CD4-positive, alpha-beta T cell treated with Interleukin-17A for 1 hour (primary cell): ENCODE measurements at places on chromosomes 3 and 15.

- no peak for DNase-seq
These were observed 837.6 kb upstream of the DPPA4 start for GRCh38 chr3:110174908-110175307.

DNA sequence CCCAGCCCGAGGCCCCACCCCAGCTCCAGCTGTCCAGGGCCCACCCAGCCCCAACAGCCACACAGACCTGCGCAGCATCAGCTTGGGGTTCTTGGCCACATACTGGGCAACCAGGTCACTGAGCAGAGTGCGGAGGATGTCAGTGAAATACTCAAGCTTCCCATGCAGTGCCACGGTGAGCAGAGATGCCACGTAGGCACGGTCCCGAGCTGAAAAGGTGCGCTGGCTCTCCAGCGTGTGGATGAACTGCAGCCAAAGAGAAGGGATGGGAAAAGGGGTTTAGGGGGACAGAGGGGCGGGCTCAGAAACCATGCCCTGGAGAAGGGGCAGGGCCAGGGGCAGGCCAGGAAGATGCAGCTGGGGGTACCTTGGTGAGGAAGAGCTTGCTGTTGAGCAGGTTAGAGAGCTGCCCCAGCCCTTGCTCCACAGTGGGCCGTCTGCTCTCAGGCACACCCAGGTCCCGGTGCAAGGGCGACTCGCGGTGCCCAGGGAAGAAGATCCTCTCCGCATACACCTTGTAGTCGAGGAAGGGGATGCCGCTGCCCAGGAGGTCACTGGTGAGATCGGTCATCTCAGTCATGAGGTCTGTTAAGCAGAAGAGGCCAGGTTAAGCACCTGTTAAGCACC is 17.4 kb downstream of the PLXNB1 start:
- no peak for DNase-seq

DNA sequence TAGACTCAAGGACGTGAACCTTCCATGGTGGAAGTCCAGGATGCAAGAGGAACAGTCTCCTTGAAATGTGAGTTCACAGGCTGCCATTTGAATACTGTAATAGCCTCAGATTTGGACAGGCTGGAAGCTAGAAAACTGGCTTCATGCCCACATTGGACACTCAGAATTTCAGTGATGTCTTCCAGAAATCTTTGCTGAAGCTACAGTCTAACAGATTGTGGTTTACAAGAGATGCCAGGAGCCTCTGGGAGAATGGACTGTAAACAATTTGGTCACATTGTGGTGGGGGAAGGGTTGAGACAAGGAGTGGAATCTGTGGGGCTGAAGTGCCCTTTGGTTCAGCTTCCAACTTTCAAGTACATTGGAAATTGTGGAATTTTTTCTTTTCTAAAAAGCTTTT is 252.0 kb upstream of the PROK2 start:
- DNase-seq, result no peak

DNA sequence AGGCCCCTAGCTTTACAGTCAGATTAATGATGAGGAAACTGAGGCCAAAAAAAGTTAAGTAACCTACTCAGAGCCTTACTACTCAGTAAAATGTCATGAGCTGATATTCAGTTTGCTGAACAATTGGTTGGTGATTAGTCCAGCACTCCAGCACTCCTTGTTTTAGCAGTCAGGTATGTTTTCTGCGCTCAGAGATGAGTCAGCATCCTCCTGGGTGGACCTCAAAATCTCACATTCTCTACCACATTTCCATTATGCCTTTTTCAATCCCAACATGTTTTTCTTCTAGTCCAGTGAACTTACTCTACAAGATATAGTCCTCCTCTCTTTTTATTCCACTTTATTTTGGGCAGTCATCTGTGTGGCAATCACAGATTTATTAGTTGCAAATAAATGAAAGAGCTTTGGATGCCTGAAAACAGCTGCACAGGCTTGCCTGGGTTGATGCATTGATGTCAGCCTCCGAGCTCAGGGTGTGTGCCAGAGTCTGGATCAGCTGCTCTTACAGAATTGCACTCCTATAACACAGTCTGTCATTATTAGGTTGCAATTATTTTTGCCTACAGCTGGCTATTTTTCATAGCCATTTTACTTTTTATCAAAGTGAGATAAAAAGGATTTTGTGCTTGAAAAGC is 133.2 kb downstream of the ARPP21 start:
- DNase-seq, result no peak

- no peak for DNase-seq
These were observed 44.1 kb downstream of the HCN4 start for GRCh38 chr15:73324496-73325170.

DNA sequence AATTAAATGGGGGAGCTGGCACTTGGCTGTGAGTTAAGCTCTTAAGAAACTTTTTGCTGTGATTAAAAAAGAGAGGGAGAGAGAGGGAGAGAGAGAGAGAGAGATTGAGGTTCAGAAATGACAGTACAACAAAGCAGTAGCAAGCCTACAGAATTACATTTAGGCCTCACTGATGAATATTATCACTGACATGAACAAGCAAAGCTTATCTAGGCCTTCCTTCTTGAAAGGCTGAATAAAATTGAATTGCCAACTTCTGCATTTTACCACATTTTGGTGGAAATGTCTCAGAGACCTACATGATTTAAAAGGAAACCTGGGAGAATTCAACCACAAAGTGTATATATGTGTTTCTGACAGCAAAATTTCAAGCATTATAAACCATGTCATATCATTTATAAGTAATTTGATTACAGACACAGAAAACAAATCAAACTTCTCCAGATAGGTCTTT is 530.8 kb downstream of the SOX2 start:
- no peak for DNase-seq

DNA sequence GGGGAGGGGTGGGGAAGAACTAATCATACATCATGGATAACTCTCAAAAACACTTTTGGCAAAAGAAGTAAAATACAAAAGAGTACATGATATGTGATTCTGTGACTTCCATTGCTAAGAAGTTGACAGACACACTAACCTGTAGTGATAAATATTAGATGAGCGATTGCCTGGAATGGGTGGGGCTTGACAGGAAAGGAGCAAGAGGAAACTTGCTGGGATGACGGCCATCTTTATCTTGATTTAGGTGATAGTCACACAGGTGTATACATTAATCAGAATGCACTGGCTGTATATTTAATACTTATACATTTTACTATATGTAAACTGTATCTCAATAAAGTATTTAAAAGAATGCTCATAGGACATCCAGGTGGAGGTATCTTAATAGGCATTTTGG is 13.1 kb downstream of the PARL start:
- DNase-seq, result no peak

- peak; percentile 36 for DNase-seq
These were observed 1.4 kb downstream of the LYSMD2 start for GRCh38 chr15:51736069-51736468.

- peak; percentile 74 for DNase-seq
These were observed at the start of gene FAIM for GRCh38 chr3:138608322-138609135. Gene FAIM (plus strand): TSS chr3:138608771. CDS start chr3:138619727, 10,956 bp downstream.

GRCh38 chr15:62975515-62975914 is 67.0 kb upstream of the TPM1 start:
- no peak for DNase-seq

GRCh38 chr3:156843071-156843808 is 17.1 kb downstream of the LEKR1 start:
- no peak for DNase-seq

DNA sequence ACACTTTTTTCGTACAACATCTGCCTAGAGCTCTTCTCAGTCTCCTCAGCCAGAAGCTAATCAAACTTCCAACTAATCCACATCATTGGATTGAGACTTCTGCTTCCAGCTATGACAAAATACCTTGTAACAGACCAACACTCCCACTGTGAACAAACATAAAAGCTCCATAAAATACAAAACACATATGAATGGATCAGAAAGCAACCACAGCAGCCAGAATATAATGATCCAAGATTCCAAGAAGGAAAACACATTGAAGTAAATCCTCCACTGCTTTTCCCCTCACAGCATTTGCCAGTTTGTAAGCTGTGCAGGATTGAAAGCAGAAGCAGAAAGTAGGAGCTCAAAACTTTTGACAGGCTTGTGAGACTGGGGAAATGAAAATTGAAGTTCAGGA is 863.2 kb downstream of the TUSC7 start:
- no peak for DNase-seq

GRCh38 chr3:191026746-191027145 is 164.3 kb upstream of the GMNC start:
- no peak for DNase-seq

DNA sequence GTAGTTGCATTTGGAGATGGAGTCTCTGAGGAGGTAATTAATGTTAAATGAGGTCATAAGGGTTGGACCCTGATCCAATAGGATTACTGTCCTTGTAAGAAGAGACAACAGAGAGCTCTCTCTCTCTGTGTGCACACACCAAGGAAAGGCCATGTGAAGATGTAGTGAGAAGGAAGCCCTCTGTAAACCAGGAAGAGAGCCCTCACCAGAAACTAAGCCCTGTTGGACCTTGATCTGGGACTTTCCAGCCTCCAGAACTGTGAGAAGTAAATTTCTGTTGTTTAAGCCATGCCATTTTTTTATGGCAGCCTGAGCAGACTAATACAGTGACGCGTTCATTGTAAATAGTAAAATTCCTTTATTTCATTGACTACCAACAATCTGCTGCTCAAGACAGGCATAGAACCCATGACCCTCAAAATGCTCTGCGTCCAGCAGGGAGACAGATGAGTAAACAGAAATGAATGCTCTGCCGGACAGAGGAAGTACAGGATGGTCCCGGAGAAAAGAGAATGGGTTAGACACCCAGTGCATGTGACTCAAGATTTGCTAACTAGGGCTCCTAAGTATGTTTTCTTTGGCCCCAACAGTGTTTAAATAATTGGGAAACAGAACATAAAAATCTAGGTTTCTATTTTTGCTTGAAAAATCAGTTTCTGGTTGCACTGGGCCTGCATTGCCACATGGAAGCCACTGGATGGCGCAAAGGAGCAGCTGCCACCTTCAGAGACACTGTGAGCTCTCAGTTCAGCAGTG is 37.9 kb upstream of the TNFAIP8L3 start:
- no peak for DNase-seq

DNA sequence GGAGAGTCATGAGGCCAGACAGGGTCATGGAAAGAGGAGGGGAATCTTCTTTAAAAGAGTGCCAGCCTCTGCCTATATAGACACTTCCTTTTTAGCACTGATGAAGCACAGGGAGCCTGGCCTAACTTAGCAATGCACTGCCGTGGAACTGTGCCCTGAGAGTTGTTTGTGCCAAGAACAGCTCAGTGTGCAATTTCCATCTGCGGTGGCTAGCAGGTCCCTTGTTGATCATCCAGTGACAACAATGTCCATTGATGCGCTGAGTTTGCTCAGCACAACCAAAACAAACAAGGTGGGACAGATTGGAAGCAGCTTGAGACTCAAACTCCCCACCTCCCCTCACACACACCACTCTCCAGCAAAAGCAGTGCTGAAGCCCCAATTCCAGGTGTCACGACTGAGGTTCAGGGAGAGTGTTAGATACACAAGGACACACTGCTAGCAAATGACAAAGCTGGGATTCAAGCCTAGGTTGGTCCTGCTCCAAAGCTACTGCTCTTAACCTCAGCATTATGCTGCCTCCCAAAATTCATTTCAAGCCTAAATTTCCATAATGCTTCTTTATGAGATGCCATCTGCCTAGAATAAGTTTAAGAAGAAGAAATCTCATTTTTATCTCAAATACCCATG is 316.6 kb upstream of the UBE2E2 start:
- no peak for DNase-seq

DNA sequence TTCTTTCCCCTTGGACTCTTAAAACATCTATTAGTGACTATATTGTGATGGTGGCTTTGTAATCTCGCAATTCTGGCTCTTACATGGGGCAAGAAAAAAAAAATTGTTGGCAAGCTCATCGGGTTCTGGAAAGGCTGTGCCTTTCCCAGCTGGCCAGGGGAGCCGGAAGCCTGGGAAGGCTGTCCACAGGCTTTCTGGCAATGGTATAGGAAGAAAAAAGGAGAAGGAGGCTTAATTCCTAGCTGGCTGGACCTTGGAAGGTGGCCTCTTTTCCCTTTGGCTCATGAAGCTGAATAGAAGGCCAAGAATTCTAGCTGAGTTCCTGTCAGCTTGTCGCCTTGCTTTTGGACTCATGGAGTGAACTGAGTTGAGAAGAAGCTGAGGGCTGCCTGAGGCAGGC is 243.5 kb upstream of the SEMA6D start:
- no peak for DNase-seq

GRCh38 chr3:9581742-9582141 is 28.1 kb upstream of the LHFPL4 start:
- no peak for DNase-seq

- DNase-seq, result no peak
These were observed 876.7 kb downstream of the NAALADL2 start for GRCh38 chr3:175735866-175736265.

DNA sequence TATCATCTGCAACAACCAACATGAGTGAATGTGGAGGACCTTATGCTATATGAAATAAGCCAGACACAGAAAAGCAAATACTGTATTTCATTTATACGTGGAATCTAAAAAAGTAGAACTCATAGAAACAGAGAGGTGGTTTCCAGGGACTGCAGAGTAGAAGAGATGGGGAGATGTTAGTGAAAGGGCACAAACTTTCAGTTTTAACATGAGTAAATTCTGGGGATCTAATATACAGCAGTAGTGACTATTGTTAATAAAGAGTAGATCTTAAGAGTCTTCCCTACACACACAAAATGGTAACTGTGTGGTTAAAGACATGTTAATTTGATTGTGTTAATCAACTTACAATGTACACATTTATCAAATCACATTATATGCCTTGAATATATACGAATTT is 20.9 kb upstream of the MELTF start:
- no peak for DNase-seq

- DNase-seq, result no peak
These were observed 58.3 kb upstream of the SLC6A11 start for GRCh38 chr3:10757821-10758130.

- DNase-seq, result no peak
These were observed 10.2 kb upstream of the KLF15 start for GRCh38 chr3:126367316-126367805.

GRCh38 chr15:40743485-40743901 is 11.6 kb downstream of the RMDN3 start:
- no peak for DNase-seq

- peak; percentile 43 for DNase-seq
These were observed 64.8 kb upstream of the SATB1 start for GRCh38 chr3:18489939-18490338.

- DNase-seq, result peak; percentile 5
These were observed 86.2 kb upstream of the PIAS1 start for GRCh38 chr15:67967871-67968431.

GRCh38 chr15:89758981-89759380 is 7.9 kb upstream of the MESP1 start:
- DNase-seq, result no peak

GRCh38 chr3:123780656-123781055 is 103.5 kb downstream of the MYLK start:
- no peak for DNase-seq

DNA sequence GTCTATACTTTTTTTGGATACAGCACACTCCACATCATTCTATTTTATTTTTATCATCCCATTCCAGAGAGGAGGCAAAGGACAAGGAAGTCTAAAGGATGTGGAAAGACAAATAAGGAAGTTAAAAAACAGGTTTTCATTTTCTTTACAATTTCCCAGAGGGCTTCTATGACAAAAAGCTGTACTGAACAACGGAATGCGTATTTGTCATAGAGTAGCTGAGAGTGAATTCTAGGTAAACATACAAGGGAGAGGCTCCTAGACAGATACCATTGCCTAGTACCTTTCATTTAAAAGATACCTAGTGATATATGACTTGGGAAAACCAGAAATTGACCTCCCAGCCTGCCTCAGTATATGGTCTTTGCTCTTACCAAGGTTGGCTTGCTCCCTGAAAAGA is 341.7 kb downstream of the FHIT start:
- no peak for DNase-seq
